ENCODE measurements at places on chromosomes 6 and 20.

DNA sequence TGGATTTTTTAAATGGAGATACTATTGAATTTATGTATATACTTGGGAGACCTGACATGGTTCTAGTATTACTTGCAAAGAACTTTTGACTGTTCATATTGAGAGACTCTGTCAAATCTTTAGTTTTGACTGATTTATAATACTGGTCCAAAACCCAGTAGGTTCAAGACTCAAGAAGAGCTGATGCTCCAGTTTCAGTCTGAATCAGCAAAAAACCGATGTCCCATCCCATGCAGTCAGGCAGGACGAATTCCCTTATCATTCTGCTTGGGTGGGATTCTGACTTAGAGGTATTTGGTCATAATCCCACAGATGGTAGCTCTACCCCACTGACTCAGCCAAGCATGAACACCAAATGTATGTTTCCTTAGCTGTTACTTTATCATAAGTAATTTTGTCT lies 29.5 kb downstream of the ZNF334 start:
- no peak for DNase-seq

GRCh38 chr6:168198302-168199180 lies 119.5 kb upstream of the FRMD1 start:
- no peak for DNase-seq

DNA sequence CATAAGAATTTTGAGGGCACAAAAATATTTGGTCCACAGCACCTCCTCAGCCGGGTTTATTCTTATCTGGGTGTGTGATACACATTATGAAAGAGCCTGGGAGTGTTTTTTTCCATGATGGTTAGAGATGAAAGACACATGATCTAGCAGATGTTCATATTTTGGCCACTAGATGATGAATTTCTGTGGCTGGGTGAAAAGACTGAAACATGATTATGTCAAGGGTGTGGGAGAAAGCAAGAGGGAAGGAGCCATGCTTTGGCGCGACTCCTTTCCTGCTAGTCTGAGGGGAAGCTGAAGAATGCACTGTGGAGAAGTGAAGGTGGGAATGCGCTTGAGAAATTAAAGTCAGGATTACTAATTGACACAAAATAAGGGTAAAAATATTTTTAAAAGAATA lies 102.3 kb downstream of the SH3BGRL2 start:
- DNase-seq, result no peak

DNA sequence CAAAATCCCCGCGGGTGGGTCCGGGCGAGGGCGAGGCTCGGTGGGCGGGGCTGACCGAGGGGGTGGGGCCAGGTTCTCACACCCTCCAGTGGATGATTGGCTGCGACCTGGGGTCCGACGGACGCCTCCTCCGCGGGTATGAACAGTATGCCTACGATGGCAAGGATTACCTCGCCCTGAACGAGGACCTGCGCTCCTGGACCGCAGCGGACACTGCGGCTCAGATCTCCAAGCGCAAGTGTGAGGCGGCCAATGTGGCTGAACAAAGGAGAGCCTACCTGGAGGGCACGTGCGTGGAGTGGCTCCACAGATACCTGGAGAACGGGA lies 809 bp downstream of the HLA-G start:
- DNase-seq, result peak; percentile 35

DNA sequence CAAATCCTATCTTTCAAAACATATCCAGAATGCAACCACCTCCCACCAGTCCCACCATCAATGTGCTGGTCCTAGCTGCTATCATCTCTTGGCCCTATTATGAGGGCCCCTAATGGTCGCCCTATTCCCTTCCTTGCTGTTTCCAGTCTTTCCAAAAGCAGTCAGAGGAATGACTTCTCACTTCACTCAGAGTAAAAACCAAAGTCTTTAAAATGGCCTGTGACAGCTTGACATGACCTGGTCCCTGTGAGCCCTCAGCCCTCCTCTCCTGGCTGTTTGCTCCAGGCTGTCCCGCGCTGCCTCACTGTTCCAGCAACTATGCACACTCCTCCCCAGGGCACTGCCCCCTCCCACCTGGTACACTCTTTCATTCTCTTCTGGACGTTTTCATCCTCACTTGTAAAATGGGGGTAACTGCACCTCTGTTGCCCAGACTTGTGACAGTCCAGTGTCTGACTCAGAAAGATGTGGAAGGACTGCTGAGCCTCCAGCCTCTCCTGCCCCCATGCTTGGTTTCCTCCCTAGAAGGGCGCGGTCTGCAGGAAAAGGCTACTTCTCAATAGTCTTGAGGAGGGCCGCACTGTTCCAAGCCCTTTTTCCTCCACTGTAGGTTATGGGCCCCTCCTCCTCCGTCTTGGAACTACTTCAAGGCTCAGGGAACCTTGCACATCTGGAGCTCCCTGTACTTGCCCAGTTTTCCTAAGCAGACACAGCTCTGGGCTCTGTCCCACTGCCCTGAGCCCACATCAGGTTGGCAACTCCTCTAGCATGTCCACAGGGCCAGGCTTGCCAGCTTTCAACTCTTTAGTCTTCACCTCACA lies 64.7 kb downstream of the MYH7B start:
- DNase-seq, result no peak

Measured in CD4-positive, alpha-beta T cell treated with Interleukin-17A for 1 hour (primary cell).